ENCODE measurements at places on chromosomes 1 and 21. TPM values are rescaled to one million over a fixed set of nuclear protein-coding genes. Genes with fewer than 3 reads are reported as not detected.
A peak's percentile ranks its signal among the peaks of the same experiment; 100 is the strongest.

GRCh38 chr1:59924653-59925052 lies 1.9 kb downstream of the CYP2J2 start:
- DNase-seq, result no peak

Gene C4BPA
- not detected for total RNA-seq

- no peak for DNase-seq
Measured at GRCh38 chr1:178367151-178367550, 129.6 kb downstream of the CLEC20A start.

Gene ZBTB7B
- total RNA-seq, result 20.7 TPM

GRCh38 chr1:39789571-39790110 lies 976 bp upstream of the BMP8B start:
- DNase-seq, result no peak

DNA sequence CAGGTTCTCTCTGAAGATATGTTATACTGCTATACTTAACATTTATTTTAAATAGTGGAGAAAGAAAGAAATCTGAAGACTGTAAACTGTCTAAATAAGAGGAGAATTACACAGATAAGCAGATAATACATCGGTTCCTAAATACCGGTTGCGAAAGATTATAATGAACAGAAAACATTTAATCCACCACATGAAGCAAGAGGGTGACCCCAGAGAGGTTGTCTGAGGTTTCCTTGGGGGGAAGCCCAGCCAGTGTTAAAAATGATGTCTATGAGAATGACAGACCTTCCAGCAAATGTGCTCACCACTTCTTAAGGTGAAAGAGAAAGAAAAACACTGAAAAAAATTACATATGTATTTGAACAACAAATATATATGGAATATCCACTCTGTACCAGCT lies 356.4 kb upstream of the KAZN start:
- DNase-seq, result no peak

Gene LRRC8B
- total RNA-seq, result 0.30 TPM

GRCh38 chr21:44005593-44005992 lies 6.5 kb upstream of the TRAPPC10 start:
- DNase-seq, result no peak

- DNase-seq, result peak; percentile 99
Measured at GRCh38 chr1:19758227-19758830, 41.4 kb downstream of the TMCO4 start.

Gene TNFRSF9
- total RNA-seq, result 10.5 TPM

DNA sequence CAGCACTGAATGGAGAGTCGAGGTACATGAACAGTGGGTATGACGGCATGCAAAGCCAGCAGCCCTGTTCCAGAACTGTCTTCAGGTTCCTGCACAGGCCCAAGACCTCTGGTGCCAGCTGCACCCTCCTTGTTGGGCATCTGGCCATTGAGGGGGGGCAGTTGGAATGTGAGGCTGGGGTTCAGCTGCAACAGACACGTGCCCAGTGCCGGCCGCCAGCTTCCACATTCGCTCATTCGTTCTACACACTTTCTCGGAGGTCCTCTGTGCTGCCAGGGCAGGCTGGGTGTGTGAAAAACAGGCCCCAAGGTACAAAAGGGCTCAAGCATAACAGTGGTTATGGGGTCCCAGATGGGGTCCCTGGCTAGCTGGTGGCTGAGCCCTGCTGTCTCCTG lies 37.9 kb upstream of the SLC19A1 start:
- DNase-seq, result no peak

- DNase-seq, result peak; percentile 32
Measured at GRCh38 chr1:12031039-12031980, 12.0 kb downstream of the MIIP start.

DNA sequence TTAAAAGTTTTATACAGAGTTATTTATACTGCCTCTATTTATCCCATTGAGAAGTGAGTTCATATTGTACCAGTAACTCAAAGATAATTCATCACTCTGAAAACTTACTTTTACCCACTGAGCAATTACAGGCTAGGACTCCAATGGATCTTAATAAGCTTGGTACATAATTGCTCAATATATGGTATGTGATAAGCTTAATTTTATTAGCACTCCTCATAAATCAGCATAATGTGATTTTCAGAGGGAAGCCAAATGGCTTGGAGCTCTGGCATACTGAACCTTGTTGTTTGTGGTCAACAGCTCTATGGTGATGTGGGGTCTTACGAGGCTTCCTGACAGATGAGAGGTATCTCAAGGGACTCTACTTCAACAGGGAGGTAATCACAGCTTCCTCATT lies 26.3 kb downstream of the ADAM30 start:
- no peak for DNase-seq

Gene ACTN2
- total RNA-seq, result 0.02 TPM

- no peak for DNase-seq
Measured at GRCh38 chr21:42661688-42662429, 8.4 kb downstream of the PDE9A start.

GRCh38 chr1:208841436-208841835 lies 597.3 kb upstream of the PLXNA2 start:
- DNase-seq, result no peak

GRCh38 chr1:46646844-46647243 lies 21.3 kb downstream of the ATPAF1 start:
- DNase-seq, result no peak

- DNase-seq, result peak; percentile 25
Measured at GRCh38 chr1:64304823-64305222, 101.4 kb downstream of the UBE2U start.

GRCh38 chr1:229003233-229004031 lies 267.5 kb upstream of the RAB4A start:
- no peak for DNase-seq

GRCh38 chr1:230425252-230426091 lies 660 bp downstream of the PGBD5 start:
- DNase-seq, result peak; percentile 13

- no peak for DNase-seq
Measured at GRCh38 chr1:211566431-211567025, 12.4 kb downstream of the SLC30A1 start.

- DNase-seq, result no peak
Measured at GRCh38 chr1:165387961-165388360, 31.4 kb upstream of the LMX1A start.

DNA sequence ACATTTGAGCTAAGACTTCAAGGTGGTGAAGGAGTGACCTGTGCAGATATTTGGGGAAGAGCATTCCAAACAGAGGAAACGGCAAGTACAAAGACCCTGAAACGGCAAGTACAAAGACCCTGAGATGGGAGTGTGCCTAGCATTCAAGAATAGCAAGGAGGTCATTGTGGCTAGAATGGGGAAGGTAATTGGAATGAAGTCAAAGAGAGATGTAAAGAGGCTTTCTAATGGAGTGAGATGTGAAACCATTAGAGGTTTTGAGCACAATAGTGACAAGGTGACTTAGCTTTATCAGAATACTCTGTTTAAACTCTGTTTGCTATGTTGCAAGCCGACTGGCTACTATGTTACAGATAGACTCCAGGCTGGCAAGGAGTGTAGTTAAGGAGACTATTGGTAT lies 4.4 kb downstream of the CDC7 start:
- no peak for DNase-seq

DNA sequence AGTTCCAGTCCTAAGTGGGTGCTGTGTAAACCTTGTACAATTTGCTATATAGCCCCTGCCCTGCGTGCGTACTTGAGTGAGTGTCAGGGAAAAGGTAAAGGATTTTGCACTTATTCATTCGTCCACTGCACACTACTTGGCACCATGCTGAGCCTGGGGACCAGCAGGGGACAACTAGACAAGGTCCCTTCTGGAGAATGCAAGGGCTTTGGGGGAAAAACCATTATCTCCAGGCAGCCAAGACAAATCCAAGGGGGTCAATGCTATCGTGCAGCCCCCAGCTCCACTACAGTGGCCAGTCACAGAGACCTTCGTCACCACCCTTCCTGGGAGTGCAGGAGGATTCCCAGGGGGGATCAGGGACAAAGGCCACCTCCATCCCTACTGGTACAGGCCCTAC lies 39.7 kb downstream of the MATN1 start:
- no peak for DNase-seq

DNA sequence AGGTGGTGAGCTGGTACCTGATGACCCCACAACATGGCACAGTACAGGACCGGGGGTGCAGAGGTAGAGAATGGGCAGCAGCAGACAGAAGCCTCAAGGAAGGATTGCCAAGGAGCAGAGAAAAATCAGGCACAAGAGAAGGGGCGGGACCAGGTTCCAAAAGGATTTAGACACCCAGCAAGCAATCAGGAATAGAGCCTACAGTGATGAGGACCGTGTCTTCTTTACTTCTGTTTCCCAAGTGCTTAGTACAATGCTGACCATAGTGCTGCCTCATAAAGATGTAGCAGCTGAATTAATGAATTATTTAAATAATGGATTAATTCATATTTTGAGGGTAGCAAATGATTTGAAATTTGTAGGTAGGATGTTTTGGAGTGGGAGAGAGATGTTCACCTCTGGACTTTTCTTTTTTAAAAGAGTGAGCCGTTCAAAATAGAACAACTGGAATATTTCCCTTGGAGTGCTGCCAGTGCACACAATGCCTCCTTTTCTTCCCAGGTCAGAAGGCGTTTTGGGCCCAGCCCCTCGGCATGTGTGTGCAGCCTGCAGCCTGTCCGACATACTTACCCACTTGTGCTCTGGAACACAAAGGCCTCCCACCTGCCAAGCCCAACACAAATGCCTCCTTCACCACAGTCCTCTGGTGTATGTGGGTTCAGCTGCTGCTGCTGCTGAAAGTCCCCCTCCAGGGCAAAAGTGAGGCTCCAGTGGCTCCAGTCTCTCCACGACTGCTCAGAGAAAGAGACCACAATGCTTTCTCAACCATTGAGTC lies 19.6 kb downstream of the KANK4 start:
- DNase-seq, result peak; percentile 64

Gene FHL3
- 18.2 TPM for total RNA-seq

- no peak for DNase-seq
Measured at GRCh38 chr1:108089477-108089876, 110.7 kb downstream of the SLC25A24 start.

Gene CELA3B
- total RNA-seq, result not detected

- no peak for DNase-seq
Measured at GRCh38 chr21:16073586-16073985, 343.8 kb downstream of the USP25 start.

Gene PLD5
- not detected for total RNA-seq

Gene GLMN
- total RNA-seq, result 16.8 TPM

- DNase-seq, result no peak
Measured at GRCh38 chr1:170377896-170378634, 153.9 kb upstream of the GORAB start.

DNA sequence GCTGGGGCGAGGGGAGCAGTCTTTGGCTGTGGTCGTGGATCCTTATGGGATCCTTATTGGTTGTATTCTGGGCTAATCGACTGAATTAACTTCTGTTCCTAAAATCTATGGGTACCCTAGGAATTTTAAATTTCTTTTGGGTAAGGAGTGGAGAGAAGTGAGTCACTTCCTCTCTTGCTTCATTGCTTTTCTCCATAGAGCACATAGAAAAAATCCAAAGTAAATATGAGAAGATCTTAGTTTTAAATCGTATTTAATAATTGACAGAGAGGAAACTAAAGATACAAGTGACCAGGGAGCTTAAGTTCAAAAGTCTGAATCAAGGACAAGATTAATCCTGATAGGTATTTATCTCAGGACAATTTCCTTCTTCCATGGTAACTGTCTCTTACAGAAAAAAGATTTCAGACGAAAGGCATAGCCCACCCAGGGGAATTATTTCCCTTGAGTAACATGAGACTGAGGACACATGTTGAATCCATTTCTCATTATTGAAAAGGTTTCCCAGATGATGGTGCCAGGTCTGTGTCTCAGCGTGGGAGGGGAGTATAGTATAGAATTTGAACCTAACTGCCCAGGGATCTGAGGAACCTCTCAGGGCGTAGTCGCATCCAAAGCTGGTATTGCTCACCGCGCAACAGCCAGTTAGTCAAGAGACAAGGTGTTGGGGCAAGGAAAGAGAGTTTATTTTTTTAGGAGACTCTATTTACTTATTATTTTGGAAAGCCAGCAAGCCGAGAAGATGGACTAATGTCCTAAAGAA lies 28.7 kb upstream of the FASLG start:
- DNase-seq, result peak; percentile 36

DNA sequence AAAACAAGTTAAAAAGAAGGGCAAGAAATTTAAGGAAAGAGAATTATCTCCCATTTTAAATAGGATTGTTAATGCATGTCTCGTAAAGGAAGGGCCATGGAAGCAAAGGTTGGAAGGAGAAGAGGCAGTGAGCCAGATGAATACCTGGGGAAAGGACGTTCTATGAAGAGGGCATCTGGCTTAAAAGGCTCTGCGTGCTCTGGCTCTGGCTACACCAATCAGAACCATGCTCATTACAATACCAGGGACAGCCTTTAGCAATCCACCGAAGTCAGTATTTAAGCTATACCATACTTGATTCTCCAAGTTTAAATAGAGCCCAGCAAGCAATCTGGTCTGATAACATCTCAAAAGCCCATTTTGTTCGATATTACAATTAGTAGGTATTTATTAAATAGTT lies 58.5 kb upstream of the C1orf87 start:
- DNase-seq, result no peak

Gene MPL
- total RNA-seq, result not detected

DNA sequence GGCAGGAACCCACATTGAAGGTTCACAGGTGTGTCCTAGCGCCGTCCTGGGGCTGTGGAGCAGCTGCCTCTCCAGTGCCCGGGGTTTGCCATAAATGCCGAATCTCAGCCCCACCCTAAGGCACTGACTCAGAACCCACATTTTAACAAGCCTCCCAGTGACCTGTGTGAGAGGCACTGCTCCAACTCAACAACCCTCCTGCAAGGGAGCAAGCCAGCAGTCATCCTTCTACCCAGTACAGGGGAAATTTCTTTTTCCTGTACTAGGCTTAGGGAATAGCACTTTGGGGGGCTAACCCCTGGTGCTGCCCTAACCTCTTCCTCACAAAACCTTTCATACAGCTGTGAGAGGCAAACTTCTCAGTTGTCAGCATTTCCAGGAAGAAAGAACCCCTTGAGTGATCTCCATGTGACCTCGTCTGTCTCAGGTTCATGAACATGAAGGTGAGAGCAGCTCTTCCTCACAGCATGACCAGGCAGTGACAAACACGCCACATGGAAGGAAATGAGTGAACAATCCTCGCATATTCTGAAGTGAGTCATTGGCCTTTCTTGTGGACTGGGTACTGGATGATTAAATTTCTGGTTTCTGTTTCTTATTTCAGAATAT lies 11.4 kb upstream of the BCAR3 start:
- peak; percentile 98 for DNase-seq

Gene SMYD3
- total RNA-seq, result 35.5 TPM

Gene FOXD2
- total RNA-seq, result 0.37 TPM

DNA sequence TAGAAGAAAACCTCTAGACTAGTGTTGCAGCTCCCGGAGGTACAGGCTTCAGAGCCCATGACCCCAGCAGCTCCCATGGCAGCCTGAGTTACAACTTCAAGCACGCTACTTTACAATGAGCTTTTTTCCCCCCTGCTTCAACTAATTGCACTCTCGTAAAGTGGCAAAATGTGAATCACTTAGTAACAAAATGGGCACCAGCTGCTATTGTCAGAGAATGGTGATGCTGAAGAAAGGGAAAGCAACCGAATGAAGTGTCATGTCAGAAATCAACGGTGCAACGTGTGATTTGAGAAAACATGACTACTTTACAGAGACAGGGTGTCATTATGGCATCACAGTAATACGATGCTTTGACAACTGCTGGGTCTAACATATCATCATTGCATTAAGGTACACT lies 40.5 kb downstream of the ESRRG start:
- DNase-seq, result no peak

GRCh38 chr1:14350197-14350596 lies 248.3 kb upstream of the KAZN start:
- peak; percentile 50 for DNase-seq

GRCh38 chr1:20483833-20484518 lies 2.0 kb downstream of the CAMK2N1 start:
- peak; percentile 43 for DNase-seq
